ENCODE measurements at places on chromosomes 6 and 20.

GRCh38 chr20:46353500-46354206 is 45.4 kb upstream of the CDH22 start:
- no peak for DNase-seq

GRCh38 chr20:54078296-54078984 is 8.0 kb upstream of the BCAS1 start:
- DNase-seq = no peak

- no peak for DNase-seq
Observed at GRCh38 chr20:39090906-39091305, 128.8 kb downstream of the DHX35 start.

DNA sequence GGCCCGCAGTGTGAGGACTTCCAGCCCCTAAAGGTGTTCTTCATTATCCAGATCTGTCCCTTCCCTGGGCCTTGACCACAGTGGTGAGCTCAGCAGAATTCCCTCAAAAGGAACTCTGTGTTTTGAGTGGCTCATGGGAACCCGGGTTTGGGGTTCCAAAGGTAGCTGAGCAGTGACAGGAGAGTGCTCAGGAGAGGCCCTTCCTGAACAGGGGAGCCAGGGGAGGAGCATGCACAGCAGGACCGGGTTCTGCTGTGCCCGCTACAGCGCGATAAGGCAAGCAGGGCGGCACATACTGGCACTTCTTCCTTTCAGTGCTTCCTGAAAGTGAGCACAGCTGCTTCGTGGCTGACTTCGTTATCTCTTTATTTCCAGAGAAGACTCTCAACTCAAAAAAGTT is 88.3 kb downstream of the SSR1 start:
- DNase-seq = no peak

- no peak for DNase-seq
Observed at GRCh38 chr6:18680842-18681241, 293.7 kb downstream of the RNF144B start.

Data from fibroblast of the aortic adventitia (primary cell).